ENCODE measurements at places on chromosomes 2 and 18.

DNA sequence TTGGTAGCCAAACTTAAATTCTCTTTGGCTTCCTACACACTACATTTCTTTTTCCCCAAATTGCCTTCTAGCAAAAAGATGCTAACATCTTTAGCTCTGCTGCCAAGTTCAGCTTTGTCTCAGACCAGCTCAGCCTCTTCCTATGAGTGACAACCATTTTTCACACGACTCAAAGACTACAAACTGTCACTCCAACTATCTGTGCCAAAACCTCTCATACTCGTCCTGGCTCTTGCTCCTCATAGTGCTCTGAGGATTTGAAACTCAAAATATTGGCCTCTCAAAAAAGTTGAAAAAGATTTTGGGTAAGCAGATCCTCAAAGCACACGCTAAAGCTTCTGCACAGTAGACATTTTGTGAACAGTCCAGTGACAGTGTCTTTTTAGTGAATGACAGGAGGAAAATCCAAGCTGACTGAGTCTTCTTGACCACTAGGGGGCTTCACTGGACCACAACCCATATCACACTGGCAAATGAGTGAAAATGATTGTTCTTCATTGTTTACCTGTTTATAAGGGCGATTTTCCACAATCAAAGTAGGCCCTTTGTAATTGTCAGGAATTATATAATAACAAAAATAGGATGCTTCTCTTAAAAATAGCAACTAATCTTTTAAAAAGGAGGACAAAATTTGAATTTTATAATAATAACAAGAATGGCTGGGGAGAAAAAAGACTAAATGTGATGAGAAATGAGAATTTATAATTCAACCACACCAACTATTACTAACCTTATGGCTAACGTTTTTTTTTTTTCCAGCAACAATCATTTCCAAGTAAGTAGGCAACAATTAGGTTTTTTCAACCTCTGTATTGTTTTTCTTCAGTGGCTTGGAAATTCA is 85.5 kb upstream of the PGAP1 start:
- DNase-seq: peak; percentile 52

DNA sequence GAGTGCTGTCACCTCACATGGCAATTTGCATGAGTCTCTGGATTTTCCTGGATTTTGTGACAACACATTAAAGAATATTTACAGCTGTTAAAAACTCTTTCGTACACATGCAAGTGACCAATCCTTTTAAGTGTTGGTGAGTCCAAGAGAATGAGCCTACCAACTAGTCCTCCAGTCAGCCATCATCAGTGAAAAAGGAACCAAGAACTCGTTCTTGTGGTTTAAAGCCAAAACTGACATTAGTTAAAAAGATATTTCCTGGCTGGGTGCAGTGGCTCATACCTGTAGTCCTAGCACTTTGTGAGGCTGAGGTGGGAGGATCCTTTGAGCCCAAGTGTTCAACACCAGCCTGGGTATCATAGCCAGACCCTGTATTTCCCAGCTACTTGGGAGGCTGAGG is 215.4 kb upstream of the ITGA4 start:
- no peak for DNase-seq

DNA sequence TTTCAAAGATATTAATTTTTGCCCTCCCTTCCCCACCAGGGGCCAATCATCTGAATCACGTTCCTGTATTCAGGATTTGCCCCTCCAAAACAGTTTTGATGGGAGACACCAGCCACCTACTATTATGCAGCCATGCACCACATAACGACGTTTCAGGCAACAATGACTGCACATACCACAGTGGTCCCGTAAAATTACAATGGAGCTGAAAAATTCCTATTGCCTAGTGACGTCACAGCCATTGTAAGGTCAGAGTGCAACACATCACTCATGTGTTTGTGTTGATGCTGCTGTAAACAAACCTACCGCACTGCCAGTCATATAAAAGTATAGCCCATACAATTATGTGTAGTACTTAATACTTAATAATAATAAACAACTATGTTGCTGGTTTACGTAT is 22.6 kb downstream of the ITM2C start:
- DNase-seq: no peak

- DNase-seq: no peak
Measured at GRCh38 chr2:149572102-149572953, 15.2 kb downstream of the MMADHC start.

- DNase-seq: no peak
Measured at GRCh38 chr2:187478719-187479118, 30.7 kb upstream of the CALCRL start.

GRCh38 chr18:77144046-77144445 is 11.5 kb upstream of the MBP start:
- DNase-seq: no peak

DNA sequence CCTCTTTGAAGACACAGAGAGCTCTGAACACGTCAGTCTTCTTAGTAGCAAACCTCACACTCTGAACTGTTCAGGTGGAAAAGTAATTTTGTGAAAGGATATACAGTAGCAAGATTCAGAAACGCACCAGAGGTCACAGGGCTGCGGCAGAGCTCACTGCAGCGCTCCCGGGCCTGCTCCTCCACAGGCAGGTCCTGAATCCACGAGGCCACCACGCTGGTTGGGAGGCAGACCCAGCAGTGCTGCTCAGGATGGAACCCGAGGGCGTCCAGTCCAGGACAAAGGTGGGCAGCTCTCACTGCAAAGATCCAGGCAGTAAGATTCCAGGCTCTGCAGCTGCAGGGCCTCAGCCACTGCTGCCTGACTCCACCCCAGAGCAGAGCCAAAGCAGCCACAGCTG is 576.2 kb upstream of the SALL3 start:
- no peak for DNase-seq

DNA sequence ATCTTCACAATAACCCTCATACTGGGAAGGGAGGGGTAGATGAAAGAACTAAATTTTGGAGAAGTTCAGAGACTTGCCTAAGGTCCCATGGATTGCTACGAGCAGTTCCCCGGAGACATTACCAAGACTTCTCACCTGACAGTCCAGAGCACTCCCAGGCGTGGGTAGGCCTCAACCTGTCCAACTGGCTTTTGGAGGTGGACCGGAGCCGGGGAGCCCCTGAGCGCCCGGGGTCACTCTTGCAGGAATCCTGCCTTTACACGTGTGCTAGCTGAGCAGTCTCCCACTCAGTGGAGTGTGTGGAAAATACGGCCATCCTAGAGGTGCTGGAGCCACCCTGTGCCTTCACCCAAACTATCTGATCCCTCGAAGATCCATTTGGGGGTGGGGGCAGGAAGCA is 8.0 kb downstream of the POMC start:
- DNase-seq: no peak

DNA sequence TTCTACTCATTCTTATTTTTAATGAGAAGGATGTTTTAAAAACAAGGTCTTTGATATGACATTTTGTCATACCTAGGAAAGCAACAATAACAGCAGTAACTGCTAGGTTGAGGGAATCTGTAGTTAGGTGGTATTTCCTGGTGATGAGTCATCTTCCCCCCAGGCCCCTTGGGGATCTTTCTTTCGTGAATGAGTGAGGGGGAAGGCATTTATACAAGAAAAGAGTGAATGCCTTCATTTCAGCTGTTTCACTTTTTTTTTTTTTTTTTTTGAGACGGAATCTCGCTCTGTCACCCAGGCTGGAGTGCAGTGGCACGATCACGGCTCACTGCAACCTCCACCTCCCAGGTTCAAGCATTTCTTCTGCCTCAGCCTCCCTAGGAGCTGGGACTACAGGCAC is 108.6 kb downstream of the MAP4K4 start:
- no peak for DNase-seq

DNA sequence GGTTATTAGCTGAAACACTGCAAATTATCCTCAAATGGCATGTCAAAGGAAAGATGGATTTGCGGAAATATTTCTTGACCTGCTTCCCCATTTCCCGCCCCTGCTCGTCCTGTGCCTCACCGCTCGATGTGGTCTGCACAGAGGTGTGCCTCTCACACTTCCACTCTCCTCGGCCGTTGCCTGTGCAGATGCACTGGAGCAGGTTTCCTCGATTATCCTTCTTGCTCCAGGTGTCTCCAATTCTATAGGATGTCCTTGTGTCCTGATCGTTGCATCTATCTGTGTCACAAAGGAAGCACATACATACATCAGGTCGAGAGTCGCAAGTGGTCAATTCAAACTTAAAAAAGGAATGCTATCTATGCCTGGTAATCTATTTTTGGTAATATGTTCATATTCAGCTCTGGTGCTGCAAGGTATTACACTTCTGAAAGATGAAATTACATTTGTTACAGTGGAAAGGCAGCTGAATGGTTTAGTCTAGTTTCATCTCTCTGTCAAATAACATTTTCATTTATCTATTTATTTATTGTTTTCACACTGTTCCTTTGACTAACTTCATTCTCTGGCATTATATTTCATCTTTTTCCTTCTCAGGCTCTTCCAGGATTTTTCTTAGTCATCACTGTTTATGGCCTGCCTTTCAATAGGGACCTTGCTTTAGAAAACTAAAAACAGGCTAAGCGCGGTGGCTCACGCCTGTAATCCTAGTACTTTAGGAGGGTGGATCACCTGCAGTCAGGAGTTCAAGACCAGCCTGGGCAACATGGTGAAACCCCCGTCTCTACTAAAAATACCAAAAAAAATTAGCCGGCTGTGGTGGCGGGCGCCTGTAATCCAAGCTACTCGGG is 7.6 kb downstream of the FN1 start:
- no peak for DNase-seq

DNA sequence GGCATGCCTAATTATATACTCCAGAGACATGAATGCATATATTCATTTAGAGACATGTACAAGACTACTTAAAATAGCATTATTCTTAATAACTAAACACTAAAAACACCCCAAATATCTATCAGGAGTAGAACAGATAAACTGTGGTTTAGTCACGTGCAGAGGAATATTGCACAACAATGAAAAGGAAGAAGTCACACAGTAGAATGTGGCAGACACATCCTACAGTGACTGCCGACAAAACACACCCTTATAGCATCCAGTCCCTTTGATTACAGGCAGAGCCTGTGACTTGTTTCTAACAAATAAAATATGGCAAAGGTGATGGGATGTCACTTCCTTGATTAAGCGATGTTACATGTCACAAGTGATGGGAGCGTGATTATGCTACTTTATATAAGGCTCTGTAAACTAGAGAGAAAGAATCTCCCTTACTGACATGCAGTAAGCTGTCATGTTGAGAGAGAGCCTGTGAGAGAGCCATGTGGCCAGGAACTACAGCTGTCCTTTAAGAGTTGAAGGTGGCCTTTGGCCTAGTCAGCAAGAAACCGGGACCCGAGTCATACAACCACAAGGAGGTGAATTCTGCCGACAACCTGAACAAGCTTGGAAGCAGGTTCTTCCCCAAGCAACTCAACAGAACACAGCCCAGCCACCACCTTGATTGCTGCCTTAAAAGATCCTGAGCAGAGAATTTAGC is 39.1 kb upstream of the LGALSL start:
- peak; percentile 27 for DNase-seq

DNA sequence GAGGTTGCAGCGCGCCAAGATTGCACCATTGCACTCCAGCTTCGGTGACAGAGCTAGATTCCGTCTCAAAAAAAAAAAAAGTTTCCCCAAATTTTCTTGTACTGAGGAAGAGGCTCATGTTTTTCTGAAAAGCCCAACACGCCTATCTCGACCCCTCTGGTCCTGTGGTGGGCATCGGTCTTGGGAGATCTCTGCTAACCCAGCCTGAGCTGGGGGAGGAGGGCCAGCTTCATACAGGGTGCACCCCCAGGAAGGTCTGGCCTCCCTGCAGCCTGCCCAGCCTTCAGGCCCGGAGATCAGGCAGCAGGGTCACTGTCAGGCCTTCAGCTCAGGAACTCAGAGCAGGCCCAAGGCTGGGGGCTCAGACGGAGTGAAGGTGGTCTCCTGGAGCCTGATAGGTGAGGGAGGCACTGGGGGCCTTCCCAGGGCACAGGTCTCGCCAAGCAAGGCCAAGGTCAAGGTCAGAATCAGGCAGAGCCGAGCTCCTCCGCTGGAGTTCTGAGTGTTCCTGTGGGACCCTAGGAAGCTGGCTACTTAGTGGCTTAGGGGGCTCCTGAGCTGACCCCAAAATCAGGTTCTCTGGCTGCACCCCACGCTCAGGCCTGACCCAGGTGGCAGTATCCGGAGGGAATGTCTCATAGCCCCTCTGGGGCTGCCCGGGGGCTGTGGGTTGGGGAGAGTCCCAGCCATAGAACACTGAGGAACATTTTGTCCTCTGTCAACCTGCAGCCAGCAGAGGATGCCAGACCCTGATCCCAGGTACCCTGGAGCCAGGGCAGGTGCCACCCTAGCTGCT is 37.9 kb upstream of the SMAD7 start:
- DNase-seq: no peak

DNA sequence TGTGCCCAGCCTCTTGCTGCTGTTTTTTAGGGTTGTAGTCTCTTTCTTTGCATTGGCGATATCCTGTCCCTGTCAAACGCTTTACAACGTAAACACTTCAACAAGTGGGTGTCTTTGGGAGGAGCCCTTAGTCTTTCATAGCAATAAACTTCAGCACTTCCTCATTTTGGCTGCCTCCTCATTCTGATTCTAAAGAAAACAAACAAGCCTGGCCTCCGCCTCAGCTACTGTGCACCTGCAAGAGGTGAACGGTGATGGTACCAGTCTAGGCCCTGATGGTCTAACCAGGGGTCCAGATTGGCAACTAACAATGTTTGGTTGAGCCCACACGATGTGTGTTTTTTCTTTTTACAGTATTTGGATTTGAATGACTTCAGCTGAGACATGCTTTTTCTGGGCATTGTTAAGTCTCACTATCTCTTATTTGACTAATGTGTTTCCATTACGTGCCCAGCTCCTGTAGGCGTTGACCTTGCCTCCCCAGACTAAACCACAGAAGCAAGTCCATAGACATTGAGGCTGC is 53.2 kb upstream of the CUL3 start:
- DNase-seq: peak; percentile 53

GRCh38 chr2:110805894-110806452 is 73.6 kb downstream of the ACOXL start:
- no peak for DNase-seq

DNA sequence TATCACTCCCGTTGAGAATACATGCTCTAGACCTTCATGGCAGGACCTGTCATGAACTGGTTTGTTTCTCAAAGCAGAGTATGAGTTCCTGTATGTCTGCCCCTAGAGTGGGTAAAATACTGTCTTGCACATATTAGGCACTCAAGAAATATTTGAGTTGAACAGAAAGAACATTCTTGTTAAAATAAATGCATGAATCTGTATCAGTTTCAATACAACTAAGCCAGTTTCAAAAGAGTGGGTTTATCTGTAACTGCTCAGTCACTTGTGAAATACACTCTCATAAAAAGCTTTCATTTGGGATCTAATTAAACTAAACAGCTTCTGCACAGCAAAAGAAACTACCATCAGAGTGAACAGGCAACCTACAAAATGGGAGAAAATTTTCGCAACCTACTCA is 69.2 kb downstream of the RFTN2 start:
- no peak for DNase-seq

DNA sequence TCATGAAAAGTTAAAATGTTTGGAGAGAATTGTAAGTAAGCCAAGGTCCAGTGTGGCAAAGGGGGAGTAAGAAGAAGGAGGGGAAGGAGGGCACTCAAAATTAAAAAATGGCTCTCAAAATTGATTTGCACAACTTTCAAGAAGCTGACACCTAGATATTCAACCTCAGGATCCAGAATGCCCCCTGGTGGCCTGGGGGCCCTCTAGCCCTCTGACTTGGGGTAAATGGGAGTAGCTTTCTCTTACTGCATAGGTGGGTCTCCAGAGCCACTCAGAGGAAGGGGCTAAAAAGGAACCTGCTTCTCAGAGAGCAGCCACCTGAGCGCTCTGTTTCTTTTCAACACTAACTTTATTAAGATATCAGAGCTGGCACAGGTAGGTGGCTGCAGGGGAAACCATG is 968.5 kb downstream of the BCL11A start:
- DNase-seq: peak; percentile 25

Measured in RPMI8226 (cell line).